Smooth muscle cell of the pulmonary artery (primary cell): ENCODE measurements at places on chromosomes 4 and X. TPM values are rescaled to one million over a fixed set of nuclear protein-coding genes. Genes with fewer than 3 reads are reported as not detected.

ADH1A gene
- not detected in 2 replicates for total RNA-seq

PPARGC1A gene
- total RNA-seq = 0.13 and 2.7 TPM in 2 replicates

MAGEE2 gene
- total RNA-seq = not detected in 2 replicates

F8A3 gene
- 1.5 and 1.7 TPM in 2 replicates for total RNA-seq

PNMA6F gene
- total RNA-seq = not detected in 2 replicates

HGFAC gene
- 0.13 TPM in 1 of 2 replicates, not detected in the other for total RNA-seq

PNMA6A gene
- total RNA-seq = 2.9 and 3.3 TPM in 2 replicates
